ENCODE measurements at places on chromosomes 6 and 20. TPM values are rescaled to one million over a fixed set of nuclear protein-coding genes. Genes with fewer than 3 reads are reported as not detected.

DNA sequence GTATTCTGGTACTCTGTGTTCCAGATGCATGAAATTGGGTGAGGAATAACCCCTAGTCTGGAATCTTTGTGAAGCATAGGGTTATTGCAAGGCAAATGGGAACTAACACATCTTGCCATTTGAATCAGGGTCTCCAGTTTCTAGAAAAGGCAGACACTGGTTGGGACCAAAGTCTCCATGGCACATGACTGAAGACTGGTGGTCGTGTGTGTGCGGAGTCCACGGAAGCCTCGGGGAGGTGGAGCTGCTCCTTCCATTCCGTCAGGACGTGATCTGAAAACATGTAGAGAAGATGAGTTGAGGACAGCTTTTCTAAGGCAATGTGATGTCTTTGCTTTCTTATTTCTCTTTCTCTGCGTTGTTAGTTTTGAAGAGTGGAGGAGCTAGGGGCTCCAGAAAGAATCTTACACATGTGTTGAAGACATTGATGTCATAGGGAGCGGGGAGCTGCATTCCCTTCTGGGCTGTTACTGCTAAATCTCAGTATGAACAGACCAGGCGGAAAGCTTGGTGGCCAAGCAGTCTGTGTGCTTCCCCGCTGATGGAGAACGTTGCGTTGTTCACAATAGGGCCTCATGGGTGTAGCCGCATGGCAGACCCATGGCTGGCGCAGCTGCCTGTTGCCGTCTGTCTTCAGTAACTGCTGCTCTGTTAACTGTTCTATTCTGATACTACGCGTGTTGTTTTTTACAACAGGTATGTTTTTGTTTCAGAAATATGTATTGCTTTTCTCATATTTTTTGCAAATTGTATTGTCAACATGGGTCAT, 4.8 kb upstream of the SLC17A9 start:
- DNase-seq: no peak

DNA sequence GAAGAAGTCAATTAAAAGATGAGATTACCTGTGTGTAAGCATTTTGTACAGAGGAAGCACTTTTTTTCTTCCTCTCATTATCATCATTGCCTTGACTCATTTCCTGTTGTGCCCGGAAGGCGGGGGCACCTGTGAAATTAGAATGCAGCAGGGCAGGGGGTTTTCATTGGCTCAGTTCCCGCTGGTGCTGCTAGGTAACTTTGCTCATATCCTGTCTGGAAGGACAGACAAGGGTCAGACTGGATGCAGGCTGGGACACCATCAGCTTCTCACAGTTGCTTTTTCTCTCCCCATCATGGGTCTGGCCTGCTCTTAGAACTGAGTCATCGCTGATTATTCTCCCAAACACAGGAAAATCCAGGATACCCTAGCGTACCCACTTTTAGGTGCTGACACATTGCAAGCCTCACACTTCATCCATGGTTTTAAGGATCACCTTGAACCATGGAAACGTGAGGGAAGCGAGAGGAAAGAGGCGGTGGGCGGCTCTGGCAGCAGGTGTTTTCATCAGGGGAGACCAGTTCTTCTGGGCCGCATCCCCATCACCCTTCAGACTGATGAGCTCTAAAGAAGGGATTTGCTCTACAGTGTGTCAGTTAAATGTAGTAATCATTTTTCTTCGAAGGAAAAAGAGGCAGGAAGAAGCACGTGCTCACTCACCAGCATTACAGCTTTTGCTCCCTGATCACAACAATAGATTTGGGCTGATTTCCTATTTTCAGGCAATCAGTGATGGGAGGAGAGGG, 195.7 kb upstream of the SASH1 start:
- DNase-seq: no peak

DNA sequence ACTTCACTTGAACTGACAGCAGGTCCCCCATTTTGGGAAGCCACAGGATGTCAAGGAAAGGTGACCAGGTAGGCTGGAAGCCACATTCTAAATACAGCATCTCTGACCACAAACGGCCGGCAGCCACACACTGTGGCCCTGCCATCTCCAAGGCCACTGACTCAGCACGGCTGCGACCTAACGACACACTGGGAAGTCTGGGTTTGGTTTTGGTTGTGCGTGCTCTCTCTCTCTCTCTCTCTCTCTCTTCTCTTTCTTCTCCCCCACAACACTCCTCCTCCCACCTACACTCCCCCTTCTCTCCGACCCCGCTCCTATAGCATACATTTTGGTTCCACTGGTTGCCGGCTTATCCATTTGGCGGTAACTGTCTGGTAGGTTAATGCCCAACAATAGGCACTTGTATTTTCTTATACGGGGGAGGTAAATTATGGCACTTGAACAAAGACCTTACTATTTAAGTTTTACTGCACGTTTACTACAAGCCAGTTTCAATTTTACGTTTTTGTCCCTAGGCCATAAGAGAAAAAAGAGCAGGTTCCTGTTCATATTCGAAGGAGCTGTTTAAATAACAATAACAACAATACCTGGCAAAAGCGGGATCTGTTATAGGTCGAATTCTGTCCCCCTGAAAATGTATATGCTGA, 103.6 kb downstream of the GMDS start:
- DNase-seq: no peak

DNA sequence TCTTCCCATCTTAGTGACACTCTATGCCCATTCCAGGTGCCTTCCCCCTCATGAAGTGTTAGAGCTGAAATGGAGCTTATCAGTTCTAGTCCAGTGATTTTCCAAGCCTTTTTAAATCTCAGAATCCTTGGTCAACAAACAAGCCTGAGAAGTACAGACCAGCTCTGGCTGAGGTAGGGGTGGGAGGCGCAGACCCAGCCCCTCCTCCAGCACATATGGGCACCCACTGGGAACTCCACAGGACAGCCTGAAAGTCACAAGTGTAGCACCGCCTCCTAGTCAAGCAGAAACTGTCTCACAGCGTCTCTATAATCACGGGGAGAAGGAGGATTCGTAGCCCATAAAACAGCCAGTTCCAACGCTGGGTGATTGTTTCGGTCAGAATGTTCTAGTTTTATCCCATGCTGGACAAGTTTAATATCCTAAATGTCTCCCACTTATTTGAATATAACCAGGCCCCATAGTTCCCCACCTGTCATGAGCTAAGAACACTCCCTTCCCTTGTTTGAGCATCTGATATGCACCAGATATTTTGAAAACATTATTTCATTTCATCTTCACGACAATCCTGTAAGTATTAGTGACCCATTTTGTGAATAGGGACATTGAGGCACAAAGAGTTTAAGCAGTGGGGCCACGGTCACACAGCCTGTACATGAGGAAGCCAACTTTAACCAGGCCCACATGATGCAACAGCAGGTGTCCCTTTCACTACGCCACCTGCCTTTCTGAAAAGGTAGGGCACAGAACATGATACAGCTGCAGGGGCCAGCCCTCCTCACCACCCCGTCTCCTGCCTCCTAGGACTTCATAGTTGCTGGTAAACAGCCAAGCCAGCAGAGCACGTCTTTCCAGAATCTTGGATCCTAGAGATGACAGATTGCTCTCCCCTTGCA, 40.1 kb downstream of the TRAF3IP2 start:
- DNase-seq: no peak

DNA sequence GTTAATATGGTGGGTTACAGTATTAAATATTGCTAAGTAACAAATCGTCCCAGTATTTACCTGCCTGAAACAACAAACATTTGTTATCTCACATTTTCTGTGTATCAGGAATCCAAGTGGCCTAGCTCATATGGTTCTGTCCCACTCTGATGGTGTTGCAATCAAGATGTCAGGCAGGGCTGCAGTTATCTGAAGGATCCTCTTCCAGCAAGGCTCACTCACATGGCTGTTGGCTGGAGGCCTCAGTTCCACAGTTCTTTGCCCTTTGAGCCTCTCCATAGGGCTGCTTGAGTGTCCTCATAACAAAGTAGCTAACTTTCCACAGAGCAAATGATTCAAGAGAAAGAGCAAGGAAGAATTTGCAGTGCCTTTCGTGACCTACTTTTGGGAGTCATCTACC, 17.7 kb downstream of the RAB22A start:
- no peak for DNase-seq

DNA sequence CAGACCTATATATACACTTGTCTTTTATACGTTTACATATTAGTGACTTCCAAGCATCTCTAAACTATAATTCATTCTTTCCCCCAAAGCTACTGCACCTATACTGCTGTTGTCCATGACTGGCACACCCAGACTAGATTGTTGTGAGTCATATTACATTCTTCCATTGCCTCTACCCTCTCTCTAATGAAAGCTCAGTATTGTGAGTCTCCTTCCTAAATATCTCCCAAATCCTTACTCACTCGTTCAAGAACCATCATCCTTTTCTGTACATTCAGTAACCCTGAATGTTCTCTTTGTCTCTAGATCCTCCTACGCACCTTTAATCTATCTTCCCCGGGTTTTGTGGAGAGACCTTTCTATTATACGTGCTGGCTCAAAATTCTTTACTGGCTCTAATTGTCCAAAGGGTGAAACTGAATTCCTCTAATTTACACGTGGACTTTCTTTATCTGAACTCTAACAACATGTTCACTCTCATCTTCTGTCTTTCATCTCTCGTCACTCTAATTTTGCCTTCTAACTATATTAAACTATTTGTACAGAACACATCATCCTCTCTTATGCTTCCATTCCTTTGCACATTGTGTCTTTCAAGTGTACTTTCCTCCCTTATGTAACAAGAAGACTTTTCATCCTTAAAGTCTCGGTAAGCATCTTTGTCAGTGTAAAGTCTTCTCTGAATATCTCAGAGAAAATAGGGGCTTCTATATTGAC, 109.3 kb downstream of the IBTK start:
- DNase-seq: no peak

- DNase-seq: no peak
Observed at GRCh38 chr20:46222521-46223007, 85.7 kb downstream of the CDH22 start.

DNA sequence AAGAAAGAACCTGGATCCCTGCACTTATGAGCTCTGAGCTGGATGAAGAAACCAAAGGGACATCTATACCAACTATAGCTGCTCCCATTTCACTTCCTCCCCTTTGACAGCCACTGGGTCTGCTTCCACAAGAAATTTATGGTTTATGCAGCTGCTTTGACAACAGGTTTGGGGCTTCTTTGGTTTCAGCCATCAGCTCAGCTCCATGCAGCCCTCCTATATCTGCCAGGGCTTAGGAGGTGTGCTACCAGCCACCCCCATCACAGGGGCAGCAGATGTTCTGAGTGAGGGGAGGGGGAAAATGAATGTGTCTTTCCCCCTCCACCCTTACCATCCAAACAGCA, 29.2 kb upstream of the PKHD1 start:
- no peak for DNase-seq

DNA sequence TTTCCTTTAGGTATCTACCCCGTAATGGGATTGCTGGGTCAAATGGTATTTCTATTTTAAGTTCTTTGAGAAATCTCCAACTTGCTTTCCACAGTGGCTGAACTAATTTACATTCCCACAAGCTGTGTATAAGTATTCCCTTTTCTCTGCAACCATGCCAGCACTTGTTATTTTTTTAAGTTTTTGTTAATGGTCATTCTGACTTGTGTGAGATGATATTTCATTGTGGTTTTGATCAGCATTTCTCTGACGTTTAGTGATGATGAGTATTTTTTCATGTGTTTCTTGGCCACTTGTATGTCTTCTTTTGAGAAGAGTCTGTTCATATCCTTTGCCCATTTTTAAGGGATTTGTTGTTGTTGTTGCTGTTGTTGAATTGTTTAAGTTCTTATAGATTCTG, 871.1 kb downstream of the KIF16B start:
- DNase-seq: peak; percentile 3

- DNase-seq: peak; percentile 34
Observed at GRCh38 chr6:15948930-15949900, 179.7 kb upstream of the MYLIP start.

GRCh38 chr6:72689107-72689954, 67.5 kb downstream of the KCNQ5 start:
- no peak for DNase-seq

GRCh38 chr6:163992056-163992455, 577.5 kb downstream of the QKI start:
- DNase-seq: no peak

GRCh38 chr6:69884231-69884630, 17.9 kb downstream of the COL19A1 start:
- DNase-seq: no peak

GRCh38 chr6:3410385-3411360, 46.2 kb downstream of the SLC22A23 start:
- peak; percentile 48 for DNase-seq

DNA sequence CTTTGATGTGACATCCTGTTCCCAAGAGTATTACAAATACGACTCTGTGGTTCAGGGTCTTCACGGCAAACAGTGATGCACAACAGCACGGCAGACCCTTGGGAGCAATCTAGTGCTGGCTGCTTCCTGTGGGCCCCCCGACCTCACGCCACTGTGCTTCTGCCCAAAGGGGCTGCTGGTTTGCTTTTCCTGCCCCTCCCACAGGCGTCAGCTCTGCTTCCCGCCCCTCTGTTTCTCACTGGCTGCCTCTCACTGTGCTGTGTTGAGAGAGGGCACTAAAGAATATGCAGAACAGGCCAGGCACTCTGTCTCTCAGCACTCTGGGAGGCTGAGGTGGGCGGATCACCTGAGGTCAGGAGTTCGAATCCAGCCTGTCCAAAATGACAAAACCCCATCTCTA, 554.5 kb upstream of the AGPAT4 start:
- no peak for DNase-seq

- no peak for DNase-seq
Observed at GRCh38 chr6:106117579-106117978, 31.4 kb downstream of the PRDM1 start.

GRCh38 chr6:103783329-103783728, 1076.4 kb downstream of the HACE1 start:
- DNase-seq: no peak

Gene OR14J1
- not detected for total RNA-seq

Gene TTK
- total RNA-seq: 0.51 TPM

Gene ITPR3
- total RNA-seq: 43.4 TPM

Gene RBPJL
- not detected for total RNA-seq

Gene SLC4A11
- total RNA-seq: 0.51 TPM

Gene LINC00237
- total RNA-seq: not detected

All from fibroblast of lung (primary cell).